ENCODE measurements at places on chromosomes 3 and 15.

- DNase-seq = peak; percentile 96
Observed at GRCh38 chr15:94230883-94231722, at the start of gene MCTP2. TSS of gene MCTP2 (plus strand) at chr15:94231561. CDS start at chr15:94298266, 66,705 bp downstream.

DNA sequence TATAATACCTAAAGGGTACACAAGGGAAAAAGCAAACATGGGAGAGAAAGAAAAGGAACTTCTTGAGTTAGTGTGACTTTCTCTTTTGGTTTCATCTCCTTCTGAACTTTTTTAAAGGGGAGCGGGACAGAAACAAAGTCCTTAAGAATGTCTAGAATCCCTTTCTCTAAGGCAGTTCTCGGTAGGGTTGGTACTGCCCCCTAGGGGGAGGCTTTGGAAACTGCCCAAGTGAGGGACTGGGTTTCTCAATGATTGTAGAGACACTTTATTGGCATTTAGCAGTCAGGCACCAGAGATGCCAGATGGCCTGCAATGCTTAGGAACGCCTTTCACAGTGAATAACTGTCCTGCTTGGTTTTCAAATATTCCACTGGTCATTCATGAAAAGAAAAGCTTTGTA lies 172.7 kb downstream of the WDR72 start:
- no peak for DNase-seq

- DNase-seq = no peak
Observed at GRCh38 chr3:142892714-142893113, 3.8 kb upstream of the PCOLCE2 start.

DNA sequence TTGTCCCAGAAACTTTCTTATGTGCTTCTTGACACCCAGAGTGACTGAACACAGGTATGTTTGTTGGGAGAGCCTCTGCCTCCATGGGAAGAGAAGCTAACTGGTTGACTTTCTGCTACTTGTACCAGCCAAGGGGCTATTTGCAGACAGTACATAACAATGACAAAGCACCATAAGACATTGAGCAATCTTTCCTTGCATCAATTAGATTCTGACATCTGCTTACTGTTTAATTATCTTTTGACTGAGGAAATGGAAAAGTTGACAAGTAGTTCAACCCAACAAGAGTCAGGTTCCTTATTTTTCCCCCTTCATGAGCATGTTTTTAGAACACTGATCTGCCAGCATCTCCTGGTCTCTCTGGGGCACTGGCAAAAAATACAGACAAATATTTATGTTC lies 157.7 kb downstream of the RPLP1 start:
- DNase-seq = no peak

DNA sequence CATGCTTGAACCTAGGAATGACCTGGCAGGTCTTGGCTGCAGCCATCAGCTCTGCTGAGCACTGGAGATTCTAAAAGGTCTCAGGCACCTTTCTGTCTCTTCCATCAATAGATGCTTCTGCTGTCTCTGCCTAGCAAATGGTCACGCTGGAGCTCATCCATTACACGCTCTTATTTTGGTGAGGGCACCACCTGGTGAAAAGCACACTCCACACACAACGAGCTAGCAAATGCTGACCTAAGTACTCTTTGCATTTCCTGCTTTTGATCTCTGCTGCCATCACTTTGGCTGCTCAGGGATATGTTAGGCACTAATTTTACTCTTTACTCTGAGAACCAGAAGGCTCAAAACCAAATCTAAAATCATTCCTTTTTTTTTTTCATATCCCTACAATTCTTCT lies 91.3 kb downstream of the RAB11A start:
- DNase-seq = no peak

DNA sequence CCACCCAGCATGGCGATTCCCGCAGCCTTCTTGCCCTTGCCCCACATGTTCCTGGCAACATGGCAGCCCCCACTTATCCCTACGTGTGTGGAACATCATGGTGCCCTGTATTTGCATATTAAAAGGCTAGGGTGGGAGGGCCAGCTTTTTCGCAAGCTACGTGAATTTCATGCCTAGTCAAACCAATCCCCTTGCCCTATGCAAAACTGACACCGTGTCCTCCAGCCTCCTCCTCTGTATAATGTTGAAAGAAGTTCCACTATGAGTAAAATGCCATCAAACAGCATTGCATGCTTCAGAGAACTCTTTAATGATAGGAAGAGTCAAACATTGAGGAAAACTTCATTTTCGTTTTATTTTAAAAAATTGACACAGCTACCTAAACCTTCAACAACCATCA lies 170.9 kb downstream of the IL1RAP start:
- no peak for DNase-seq

DNA sequence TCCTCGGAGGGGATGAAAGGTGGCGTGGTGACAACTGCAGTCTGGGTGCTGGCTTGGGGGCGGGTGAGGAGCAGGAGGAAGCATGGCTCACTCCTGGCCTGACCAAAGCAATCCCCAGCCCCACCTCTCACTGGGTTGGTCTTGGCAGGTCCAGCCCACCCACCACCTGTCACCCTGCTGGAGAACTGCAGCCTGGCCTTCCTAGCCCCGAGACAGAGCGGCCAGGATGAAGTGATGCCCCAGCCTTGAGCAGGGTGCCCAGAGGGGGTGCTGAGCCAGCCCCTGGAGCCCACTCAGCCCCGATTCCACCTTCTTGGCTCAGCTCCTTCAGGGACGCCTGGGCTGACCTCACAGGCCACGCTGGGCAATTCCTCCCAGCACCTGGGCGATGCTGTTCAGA lies 89.9 kb downstream of the IQSEC1 start:
- no peak for DNase-seq

DNA sequence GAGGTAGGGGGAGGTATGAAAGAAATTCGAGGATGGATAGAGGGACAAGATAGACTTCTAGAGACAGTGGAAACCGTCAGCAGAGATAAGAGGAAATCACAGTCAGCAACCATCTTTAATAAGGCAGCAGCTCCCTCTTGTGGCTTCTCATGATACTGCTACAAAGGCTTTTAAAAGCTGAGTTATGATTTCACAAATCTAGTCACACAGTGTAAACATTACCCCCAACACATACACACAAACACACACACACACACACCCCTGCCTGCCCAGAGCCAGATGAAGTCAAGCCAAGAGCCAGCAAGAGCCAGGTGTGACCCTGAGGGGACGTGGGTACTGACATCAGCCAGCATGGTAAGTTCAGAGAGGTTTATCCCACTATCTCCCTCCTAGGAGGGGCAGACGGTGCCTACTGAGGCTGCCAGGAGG lies 18.9 kb upstream of the TGM5 start:
- DNase-seq = no peak

GRCh38 chr3:158794936-158795518 lies 6.8 kb upstream of the MFSD1 start:
- DNase-seq = no peak

DNA sequence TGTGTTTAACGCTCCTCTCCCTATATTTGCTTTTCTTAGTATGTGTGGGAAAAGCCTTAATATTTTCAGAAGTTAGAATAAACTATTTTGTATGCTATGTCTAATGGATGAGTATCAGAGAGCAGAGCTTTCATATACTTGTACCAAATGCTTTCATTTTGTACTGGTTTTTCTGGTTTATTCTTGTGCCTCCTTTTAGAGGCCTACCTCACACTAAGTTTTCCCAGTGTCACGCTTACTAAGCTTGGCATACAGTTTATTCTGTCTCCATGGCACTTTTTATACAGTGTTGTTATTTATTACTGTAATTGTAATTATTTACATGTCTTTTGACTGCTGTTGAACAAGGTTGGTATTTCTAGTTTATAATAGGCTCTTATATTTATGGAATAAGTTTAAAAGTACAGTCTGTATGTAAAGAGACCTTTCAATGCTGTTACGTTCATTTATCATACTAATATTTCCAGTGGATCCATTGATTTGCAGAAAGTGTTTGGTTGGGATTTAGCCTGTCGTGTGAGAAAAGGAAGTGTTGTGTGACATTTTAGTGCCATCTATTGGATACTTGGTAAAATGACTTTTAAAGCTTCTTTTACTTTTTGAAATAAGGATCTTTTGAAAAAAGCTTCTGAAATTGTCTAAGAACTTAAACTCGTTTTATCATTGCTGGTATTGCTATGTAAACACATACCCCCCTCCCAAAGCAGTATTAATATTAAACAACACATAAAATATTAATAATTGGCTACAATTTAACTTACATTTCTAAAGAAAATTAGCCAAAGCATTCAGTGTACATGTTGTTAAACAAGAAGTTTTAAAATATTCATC lies 5.2 kb upstream of the EBLN2 start:
- no peak for DNase-seq

DNA sequence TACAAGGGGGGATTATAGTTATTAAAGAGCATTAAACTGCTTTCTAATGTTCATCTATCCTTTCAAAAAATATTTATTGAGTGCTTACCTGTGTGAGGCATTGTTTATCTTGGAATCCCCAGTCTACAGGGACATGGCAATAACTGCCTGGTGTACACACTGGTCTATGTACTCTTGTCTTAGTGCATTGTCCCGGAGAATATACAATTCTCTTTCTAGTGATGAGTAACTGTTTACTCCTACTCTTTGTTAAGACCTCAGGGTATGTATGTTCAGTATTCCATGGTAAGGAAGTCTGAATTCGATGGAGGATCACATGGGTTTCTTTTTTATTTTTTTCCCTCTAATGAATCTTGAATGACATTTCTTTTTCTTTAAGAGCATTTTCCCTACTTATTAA lies 772.4 kb upstream of the NR2F2 start:
- DNase-seq = no peak

- DNase-seq = no peak
Observed at GRCh38 chr15:33664947-33665346, 303.4 kb upstream of the CHRM5 start.

- DNase-seq = no peak
Observed at GRCh38 chr15:101209285-101209845, 42.5 kb downstream of the CHSY1 start.
